ENCODE measurements at places on chromosomes 5 and 9. TPM values are rescaled to one million over a fixed set of nuclear protein-coding genes. Genes with fewer than 3 reads are reported as not detected.
A peak's percentile ranks its signal among the peaks of the same experiment; 100 is the strongest.

GRCh38 chr5:147437161-147437596 lies 72.7 kb downstream of the DPYSL3 start:
- no peak for ATAC-seq

DNA sequence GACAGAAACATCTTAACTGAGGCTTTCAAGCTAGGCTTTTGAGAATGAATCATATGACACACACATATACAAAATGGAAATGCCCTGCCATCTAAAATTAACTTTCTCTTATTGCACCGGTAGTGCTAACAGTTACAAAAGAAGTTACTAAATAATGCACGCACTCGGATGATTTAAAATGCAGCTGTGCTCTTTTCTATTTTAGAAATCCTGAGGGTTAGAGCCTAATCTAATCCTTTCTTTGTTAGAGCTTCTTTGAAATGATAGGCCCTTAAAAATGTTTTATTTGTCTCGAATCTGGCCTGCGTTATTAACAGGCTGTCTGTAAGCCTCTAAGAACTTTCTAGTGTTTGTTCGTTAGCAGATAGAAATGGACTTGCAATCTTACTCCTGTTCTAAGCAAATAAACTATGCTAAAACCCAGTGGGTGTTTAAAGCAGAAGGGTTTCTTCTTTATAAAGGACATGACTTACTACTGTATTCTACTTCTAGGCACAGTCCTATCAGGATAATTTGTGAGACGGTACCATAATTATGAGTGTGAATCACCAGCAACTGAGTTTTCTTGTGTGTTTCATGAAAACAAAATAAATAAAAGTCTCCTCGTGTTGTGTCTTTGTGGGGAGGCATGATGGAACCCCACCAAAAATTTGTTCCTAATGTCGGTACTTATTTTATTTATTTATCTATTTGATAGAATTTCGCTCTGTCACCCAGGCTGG lies 69.2 kb upstream of the MYO10 start:
- ATAC-seq, result no peak

DNA sequence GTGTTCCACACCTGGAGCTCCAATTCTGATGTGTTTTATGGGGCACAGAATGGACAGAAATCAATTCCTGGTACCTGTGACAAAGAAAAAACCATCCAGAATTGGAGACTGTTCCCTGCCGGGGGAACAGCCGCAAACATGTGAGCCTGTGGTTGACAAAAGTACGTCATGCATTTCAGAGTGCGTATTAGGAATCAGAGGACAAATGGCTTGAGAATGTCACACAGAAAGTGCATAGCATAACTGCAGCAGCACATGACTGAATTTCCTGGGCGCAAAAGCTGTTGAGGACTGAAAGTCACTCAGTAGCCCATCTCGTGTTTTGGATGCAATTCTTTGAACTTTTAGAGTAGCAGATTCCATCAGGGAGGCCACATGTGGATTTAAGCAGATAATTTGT lies 85.1 kb downstream of the TRIO start:
- ATAC-seq, result no peak

- ATAC-seq, result no peak
These were observed 28.5 kb downstream of the IL6ST start for GRCh38 chr5:55966284-55966683.

GRCh38 chr5:7714119-7714518 lies 136.8 kb downstream of the CFAP90 start:
- no peak for ATAC-seq

GRCh38 chr9:12684974-12685373 lies 8.2 kb upstream of the TYRP1 start:
- no peak for ATAC-seq

- no peak for ATAC-seq
These were observed 94.9 kb downstream of the SREK1 start for GRCh38 chr5:66239034-66239433.

DNA sequence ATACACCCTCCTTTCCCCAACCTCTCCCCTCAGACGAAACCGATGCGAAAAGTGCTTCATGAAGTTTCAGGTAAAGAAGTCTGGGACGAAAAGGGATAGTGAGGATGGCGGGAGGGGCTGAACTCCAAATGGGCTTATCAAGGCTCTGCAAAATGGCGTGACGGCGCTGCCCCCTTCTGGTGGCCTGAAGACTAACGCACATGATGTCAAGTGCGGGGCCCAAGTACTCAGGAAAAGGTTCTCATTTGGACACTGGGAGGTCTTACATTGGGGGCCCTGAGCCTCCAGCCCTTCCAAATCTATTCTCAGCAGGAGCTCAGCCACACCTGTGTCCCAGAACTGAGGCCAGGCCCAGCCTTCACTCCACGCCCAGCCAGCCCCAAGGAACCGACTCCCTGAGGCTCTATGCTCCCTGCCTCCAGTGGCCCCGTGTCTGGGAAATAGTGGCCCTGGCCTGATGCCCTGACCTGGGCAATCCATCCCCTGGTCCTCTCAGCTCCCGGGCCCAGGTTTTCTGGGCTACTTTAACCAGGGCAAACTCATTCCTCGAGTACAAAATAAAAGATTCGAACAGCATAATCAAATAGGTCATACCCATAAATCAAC lies 119.9 kb downstream of the KCNIP1 start:
- no peak for ATAC-seq

- no peak for ATAC-seq
These were observed 424.0 kb upstream of the BRINP1 start for GRCh38 chr9:119793218-119793617.

DNA sequence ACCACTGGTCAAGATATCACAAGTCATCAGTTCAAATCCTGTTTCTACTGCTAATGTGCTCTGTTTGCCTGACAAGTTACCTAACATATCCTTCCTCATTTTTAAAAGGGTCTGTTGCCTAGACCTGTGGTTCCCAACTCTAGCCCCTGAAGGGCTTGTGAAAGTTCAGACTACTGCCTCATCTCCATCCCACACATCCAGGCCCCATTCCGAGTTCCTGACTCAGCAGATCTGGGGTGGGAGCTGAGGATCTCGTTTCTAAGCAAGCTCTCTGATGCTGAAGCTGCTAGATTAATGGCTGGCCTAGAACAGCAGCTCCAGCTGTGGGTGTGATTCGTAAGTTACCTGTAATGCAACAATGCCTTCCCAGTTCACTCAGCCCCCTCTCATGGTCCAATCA lies 32.5 kb downstream of the S1PR3 start:
- no peak for ATAC-seq

DNA sequence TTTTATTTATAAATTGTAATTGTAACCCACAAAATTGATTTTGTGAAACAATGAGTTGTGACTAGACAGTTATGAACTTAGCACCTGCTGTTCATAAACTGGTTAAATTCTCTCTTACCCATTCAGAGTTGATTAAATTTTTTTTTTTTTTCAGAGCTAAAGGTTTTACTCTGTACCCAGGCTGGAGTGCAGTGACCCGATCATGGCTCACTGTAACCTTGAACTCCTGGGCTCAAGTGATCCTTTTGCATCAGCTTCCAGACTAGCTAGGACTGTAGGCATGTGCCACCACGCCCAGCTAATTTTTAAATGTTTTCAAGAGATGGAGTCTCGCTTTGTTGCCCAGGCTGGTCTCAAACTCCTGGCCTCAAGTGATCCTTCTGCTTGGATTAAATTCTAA lies 1.9 kb downstream of the HSD17B4 start:
- ATAC-seq, result no peak

- no peak for ATAC-seq
These were observed 10.0 kb downstream of the NR3C1 start for GRCh38 chr5:143393524-143393923.

GRCh38 chr9:118538959-118539358 lies 830.3 kb downstream of the BRINP1 start:
- ATAC-seq, result no peak

GRCh38 chr5:43304525-43304924 lies 8.7 kb downstream of the HMGCS1 start:
- ATAC-seq, result no peak

- no peak for ATAC-seq
These were observed 42.5 kb upstream of the GNPDA1 start for GRCh38 chr5:142055301-142055700.

DNA sequence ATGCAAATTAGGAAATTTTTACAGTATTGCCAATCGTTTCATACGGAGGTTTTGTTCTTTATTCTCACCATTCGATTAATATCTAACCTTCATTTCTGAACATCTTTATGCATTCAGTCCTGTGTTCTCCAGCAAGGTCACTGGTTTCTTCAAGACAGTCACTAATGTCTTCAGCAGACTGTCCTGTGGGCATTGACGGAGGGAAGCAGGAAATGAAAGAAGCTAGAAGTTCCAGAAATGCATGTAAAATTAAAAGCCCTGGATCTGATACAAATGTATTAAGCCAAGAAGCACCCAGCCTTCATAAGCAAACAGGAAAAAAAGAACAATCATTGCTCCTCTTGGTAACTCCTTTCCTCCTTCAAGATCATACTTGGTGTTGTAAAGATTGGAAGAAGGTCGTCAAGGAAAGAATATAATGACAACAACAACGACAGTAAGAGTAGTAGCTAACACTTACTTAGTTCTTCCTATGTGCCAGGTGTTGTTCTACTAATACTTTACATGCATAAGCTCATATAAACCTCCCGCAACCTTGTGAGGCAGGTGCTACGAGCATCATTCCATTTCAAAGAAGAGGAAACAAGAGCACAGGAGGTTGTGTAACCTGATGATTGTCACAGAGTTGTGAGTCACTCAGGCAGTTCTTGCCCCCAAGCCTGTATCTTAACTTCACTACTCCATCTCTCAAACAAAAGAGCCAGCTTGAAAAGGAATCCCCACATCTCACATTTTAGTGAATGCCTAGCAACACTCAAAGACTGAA lies 59.9 kb upstream of the CER1 start:
- no peak for ATAC-seq

DNA sequence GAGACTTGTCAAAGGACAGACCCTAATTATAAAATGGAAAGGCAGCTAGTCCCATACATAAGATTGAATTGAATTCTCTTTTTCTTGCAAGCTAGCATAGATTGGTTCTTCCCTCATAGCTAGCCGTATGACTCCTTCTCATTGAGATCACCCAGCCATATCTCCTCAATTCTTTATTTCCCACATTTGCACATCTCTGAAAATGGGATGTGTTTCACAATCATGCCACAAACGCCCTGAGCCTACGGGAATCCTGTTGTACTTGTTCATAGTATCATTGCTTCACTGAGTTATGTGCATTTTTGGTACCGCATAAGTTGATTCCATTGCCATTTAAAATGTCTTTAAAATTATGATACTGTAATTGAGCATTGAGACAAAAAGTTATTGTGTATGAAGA lies 90.5 kb downstream of the PCSK1 start:
- ATAC-seq, result no peak

GRCh38 chr5:179060116-179061008 lies at the start of gene ZNF354C:
TSS of gene ZNF354C (plus strand) at chr5:179060373. CDS start at chr5:179062069, 1,696 bp downstream.
- peak; percentile 97 for ATAC-seq

GRCh38 chr5:59358005-59358861 lies 535.3 kb downstream of the PDE4D start:
- ATAC-seq, result peak; percentile 47

- ATAC-seq, result no peak
These were observed 74.1 kb downstream of the IPO11 start for GRCh38 chr5:62486672-62487071.

DNA sequence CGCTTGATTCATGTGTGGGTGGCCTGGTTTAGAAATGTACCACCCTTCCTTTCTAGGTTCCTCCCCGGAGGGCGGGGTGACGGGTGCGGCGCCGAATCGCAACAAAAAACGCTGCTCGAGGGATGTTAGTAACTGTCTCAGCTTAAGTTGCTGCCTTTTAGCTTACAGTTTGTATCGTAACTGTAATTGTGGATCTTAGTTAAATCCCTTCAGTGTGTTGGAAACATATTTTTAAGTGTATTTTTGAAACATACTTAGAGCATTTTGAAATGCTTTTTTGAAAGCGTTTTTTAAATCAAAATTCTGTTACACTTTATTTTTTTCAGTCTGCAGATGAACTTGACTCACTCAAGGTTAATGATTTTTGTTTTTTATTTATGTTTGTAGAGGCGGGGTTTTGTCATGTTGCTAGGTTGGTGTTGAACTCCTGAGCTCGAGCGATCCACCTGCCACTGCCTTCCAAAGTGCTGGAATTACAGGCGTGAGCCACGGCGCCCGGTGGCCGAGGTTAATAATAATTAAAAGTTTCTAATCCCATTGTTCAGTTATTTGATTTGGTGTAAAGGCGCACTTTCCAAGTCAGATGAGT lies 997 bp upstream of the CHD1 start:
- ATAC-seq, result no peak

GRCh38 chr5:16471387-16471786 lies 5.8 kb upstream of the ZNF622 start:
- ATAC-seq, result no peak

DNA sequence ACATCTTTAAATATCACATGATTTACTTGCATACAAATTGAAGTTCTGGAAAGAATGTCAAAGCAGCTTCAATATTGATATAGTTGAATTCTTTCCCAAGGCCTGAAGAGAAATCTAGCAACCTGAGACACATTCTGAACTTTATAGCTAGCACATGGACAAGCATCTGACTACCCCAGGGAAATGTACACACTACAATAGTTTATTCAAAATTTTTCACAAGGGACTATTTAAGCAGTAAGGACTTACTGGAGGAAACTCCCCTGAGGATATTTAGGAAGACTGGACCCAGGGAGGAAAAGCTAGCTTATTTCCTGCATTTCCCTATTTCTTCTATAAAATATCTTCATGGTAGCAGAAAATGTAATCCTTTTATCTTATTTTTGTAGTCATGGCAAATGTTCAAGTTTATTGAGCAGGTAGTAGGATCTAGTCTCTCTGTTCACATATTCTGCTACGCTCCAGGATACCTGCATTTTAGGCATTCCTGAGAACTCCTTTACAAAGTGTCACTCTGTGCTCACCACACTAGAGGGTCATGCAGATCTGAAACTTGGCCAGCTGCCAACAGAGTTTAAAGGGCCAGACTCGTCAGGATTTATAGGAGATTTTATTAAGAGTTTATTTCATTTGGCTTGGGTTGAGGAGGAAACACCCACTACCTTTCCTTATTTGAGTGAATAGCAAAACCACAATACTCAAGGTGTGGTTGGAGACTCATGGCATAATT lies 348.4 kb upstream of the FTMT start:
- ATAC-seq, result peak; percentile 45

DNA sequence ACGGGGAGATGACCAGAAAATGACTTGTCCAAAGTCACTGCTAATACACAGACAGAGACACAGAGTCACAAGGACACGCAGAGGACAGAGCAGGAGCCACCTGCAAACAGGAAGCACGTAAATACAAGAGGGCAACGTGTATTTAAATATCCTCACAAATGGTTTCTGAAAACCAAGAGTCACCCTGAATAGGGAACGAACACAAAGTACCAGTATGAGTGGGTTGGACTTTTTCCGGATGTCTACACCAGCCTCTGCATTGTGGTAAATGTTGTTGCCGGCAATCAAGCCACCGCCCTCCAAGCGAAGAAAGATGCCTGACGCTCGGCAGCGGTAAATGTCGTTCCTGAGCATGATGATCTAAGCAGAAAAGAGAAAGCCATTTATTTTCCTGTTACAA lies 44.5 kb downstream of the FBXO10 start:
- ATAC-seq, result no peak

GRCh38 chr5:167845952-167846351 lies 445.5 kb upstream of the WWC1 start:
- ATAC-seq, result no peak

The ACSL6 gene
- 0.79 TPM for total RNA-seq

The SH3GL2 gene
- total RNA-seq, result 0.15 TPM

The ADAMTS12 gene
- 0.80 TPM for total RNA-seq

The DRD1 gene
- total RNA-seq, result 2.6 TPM

The FUT7 gene
- 0.25 TPM for total RNA-seq

The PDGFRB gene
- 8.2 TPM for total RNA-seq

The IGFBPL1 gene
- 236 TPM for total RNA-seq

The TPM2 gene
- 8.5 TPM for total RNA-seq
